ENCODE measurements at places on chromosomes 2 and 18.

- no peak for DNase-seq
Observed at GRCh38 chr2:25639131-25639530, 34.2 kb downstream of the DTNB start.

GRCh38 chr2:136034629-136035028 lies 49.2 kb upstream of the DARS1 start:
- DNase-seq = no peak

GRCh38 chr2:96642564-96643360 lies at the start of gene FER1L5:
TSS of gene FER1L5 (plus strand) at chr2:96642764. CDS start at chr2:96642837, 73 bp downstream.
- DNase-seq = peak; percentile 70

- DNase-seq = no peak
Observed at GRCh38 chr2:232925153-232925820, 55.2 kb downstream of the SNORC start.

- no peak for DNase-seq
Observed at GRCh38 chr18:59005262-59005661, 134.4 kb upstream of the SEC11C start.

DNA sequence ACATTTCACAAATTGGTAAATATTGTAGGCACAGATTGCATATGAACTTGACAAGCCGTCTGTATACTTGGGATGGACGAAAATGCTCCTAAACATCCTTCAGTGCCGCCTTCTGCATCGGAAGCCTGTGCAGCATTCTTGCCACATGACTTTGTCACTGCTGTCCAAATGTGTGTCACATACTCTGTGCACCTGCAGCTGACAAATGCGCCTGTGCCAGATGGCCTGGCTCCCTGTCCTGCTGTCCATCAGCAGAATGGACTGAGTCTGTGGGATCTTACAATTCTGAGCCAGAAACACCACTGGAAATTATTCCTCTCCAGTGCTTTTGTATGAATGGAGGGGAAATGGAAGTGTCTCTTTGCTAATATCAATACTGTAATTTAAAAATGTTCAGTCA lies 89.9 kb downstream of the DCDC2C start:
- no peak for DNase-seq

DNA sequence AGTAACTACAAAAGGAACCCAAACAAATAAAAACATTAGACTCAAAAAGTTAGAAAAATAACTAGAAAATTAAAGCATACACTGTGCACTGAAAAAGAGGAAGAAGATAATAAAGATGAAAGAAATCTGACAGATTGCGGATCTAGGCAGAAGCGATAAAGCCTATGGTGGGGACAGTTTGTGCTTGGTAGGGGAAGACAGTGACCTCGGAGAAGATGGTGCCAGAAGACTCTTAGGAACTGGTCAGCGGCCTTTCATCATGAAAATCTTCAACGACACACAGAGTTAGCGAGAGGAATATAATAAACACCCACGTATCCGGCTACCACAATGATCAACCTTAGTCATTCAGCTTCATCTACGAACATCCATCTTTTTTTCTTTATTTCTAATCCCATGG lies 180.5 kb downstream of the HDAC4 start:
- no peak for DNase-seq

DNA sequence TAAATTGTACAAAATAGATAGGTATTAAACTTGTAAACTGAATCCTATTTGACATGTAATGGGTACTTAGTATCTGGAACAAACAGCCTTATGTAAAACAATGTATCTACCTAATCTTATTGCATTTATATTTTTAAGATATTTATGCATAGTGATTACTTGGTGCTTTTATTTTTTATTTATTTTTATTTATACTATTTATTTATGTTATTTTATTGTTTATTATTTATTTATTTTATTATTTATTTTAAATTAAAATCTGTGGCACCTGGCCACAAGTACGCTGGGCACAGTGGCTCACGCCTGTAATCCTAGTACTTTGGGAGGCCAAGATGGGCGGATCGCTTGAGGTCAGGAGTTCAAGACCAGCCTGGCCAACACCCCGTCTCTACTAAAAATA lies 26.9 kb downstream of the MRO start:
- DNase-seq = no peak

DNA sequence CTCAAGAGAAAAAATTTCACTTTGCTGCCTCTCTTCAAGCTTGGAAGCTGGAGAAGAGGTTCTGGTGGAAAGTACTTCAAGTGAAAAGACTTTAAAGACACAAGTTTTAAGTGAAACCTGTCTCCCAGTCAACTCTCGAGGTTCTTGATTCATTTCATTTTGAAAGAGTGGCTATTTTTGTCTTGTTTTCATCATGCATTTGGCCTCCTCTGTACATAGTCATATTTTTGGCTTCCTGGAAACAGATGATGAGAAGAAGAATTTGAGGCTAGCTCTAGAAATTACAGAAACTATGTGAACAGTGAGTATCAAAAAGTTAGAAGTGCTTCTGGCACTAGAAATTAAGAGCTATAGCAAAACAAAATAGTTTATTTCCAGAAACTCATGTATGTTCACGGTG lies 124.8 kb downstream of the DTNA start:
- DNase-seq = no peak

- DNase-seq = no peak
Observed at GRCh38 chr2:128787616-128788015, 468.9 kb upstream of the HS6ST1 start.

DNA sequence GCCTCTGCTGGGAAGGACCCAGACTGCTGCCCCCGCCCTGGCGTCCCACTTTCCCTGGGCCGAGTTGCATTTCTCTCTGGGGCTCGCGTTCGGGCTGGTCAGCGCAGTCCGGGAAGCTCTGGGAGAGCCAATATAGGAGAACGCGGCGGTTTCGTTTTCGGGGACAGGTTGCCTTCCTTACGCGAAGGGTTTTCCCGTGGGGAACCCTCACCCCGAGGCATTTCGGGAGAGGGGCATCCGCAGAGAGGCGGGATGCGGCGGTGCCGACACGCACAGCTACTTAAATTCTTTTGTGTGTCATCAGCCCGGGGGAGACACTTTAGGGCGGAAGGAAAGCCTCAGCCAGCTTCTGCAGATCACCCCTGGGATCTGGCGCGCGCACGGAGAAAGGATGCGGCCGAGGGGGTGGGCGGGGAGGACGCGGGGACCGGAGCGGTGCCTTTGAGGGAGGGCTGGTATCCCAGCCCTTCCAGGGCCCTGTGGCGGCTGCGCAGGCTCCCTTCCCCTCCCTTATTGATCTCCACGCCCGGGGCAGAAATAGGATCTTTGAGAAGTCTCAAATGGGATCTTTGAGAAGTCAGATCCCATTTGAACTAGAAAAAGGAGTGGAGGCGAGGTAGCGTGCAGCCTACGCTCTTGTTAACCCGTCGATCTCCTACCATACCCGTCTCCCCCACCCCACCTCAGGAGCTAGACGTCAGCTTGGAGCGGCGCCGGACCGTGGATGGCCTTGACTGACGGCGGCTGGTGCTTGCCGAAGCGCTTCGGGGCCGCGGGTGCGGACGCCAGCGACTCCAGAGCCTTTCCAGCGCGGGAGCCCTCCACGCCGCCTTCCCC lies 1.2 kb downstream of the GATA6 start:
- peak; percentile 52 for DNase-seq

DNA sequence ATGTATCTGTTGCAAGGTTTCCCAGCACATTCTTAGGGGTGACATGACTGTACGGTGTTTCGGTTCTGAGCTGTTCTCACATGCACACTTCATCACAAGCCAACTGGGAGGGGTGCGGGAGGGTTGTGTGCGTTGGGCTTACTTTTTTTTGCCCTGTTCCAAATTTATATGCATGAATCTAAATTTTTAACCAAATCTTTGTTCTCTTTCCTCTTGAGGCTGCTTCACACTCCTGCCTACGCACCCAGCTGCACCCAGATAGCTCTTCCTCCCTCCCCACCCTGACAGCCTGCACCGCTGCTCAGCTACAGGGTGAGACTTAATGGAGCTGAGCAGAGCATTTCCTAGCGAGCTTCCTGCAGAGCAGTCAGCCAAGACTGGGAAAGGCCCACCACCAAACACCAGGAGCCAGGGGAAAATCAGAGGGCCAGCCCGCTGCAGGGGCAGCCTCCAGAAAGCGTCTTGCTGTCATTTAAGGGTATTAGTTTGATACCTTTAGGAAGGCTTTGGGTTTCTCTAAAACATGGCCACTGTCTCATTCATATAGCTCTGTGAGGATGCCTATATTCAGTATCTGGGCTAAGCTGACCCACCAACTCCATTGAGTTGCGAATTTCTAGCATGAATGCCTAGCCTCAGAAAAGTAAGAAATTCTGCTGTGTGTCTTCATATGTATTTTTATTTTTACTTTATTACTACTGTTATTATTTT lies 84.5 kb downstream of the POU3F3 start:
- no peak for DNase-seq

DNA sequence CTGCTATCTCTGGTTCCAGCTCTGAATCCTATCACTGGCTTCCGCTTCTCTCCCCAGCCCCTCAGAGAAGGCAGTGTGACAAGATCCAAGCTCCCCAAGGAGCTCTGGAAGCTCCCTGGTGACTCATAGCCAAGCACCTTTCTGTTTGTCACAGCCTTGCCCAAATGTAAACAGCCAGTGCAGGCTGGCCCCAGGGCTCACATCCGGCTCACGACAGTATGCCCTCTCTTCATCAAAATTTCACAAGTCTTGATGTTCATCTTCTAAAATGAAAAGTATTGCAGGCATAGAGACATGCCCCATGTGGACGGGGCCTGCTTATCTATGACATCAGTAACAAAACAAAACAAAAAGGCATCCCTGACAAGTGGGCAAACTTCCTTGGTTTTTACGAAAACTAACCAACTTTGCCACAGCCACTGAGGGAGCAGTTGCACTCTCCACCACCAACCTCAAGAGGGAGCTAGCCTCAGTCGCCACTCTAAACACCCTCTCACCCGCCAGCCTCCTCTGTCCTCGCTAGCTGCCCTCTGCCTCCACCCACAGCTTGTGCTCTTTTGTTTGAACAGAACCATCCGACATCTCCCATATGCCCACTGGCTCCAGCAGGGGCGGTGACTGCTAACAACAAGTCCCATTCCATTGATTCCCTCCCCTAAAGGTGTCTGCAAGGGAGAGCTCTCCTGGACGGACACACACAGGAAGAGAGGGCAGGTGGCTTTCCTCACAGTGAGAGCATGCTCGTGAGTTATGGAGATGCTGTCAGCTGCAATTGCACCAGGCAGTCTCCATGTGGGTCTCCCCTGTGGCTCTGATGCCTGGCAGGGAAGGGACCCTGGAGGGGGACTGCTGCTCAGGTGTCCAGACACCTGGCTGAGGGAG lies 71.0 kb upstream of the DAPL1 start:
- DNase-seq = peak; percentile 69

DNA sequence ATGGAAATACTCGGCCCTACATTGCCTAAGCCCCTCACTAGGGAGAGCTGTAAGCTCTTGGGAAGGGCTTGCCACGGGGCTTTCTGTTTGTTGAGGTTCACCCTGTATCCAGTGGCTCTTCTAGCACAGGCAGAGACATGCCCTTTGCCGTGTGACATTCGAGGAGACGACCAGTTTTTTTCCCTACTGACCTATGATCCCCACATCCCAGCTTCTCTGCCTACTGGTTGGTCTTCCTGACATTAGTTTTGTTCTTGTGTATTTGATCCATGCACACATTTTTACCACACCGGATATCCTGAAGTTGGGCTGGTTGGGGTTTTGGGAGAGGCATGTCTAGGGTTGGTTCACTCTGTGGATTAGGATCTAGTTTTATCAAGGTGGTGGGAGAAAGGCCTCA lies 69.3 kb downstream of the NPAS2 start:
- no peak for DNase-seq

- DNase-seq = peak; percentile 63
Observed at GRCh38 chr2:146734042-146734820, 1110.6 kb upstream of the ACVR2A start.

DNA sequence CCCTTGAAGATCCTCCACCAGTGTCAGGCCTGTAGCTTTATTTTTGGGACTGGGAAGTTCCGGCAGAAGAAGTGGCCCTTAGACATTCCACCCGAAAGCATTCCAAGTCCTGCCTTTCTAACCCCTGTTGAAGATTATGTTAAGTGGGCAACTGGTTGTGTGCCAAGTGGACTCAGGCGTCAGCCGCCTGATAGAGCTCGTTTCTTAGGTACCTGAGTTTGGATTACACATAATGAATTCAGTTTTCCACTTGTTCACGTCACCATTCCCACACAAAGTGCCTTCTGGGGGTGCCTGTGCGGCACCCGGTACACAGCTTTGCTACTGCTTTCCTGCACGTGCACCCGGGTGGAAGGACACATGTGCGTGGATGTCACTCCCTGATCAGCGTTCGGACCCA lies 156.5 kb downstream of the PTGR3 start:
- no peak for DNase-seq

DNA sequence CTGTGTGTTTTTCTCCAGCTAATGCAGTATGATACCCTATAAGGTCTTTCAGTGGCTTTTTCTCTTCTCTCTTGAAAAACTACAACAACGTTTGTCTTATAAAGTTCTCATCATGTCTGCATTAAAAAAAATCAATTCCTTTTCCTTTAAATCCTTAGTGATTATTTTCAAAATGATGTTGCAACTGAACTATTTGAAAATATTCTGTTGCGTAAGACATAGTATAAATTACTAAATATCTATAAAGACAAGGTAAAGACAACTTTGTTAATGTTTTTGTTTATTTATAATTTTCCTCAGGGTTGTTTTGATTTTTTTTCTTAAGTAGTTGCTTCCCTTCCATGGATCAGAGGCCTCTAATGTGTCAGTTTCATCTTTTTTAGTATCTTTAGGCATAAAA lies 21.2 kb downstream of the PARD3B start:
- DNase-seq = no peak

GRCh38 chr2:109497911-109498870 lies 115.6 kb downstream of the SEPTIN10 start:
- DNase-seq = no peak

- DNase-seq = no peak
Observed at GRCh38 chr2:143029141-143029540, 100.1 kb upstream of the ARHGAP15 start.

DNA sequence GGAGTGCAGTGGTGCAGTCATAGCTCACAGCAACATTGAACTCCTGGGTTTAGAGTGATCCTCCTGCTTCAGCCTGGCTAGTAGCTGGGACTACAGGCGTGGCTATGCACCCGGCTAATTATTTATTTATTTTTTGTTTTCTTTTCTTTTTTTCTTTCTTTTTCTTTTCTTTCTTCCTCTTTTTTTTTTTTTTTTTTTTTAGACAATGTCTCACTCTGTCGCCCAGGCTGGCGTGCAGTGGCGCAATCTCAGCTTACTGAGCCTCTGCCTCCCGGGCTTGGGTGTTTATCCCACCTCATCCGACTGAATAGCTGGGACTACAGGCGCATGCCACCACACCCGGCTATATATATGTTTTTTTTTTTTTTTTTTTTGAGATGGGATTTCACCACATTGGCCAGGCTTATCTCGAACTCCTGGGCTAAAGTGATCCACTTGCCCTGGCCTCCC lies 1.4 kb upstream of the ANXA4 start:
- DNase-seq = no peak

- DNase-seq = no peak
Observed at GRCh38 chr2:231640241-231640640, 47.6 kb downstream of the TEX44 start.

- DNase-seq = peak; percentile 56
Observed at GRCh38 chr2:221501210-221501882, 70.8 kb downstream of the EPHA4 start.

GRCh38 chr2:191065785-191066184 lies 51.8 kb upstream of the STAT1 start:
- no peak for DNase-seq
